ENCODE measurements at places on chromosomes 12 and 14. TPM values are rescaled to one million over a fixed set of nuclear protein-coding genes. Genes with fewer than 3 reads are reported as not detected.

DNA sequence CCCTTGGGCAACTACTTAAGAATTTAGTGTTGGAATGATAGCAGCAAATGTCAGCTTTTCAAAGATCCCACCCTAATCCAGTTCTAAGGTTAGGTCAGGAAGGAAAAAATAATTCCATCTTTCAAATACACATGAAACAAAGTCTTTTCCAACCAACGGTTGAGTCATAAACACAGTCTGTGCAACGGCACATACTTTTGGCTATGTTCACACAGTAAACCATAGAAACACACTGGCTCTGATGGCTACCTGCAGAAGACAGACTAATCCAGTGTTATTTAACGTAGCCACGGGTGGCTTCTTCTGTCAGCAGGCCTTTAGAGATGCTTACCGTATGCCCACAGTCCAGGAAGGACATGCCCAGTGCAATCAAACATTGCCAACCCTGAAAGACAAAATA, 35.7 kb downstream of the HIGD1C start:
- H3K4me3 ChIP-seq = no peak overlapping the region
- peaks cover 44% of the 10 kb centered on the region for H3K4me1 ChIP-seq
- H3K36me3 ChIP-seq = peaks cover 45% of the 10 kb centered on the region
- peak overlapping the region; percentile 14 for H3K27ac ChIP-seq
- DNase-seq = no peak

DNA sequence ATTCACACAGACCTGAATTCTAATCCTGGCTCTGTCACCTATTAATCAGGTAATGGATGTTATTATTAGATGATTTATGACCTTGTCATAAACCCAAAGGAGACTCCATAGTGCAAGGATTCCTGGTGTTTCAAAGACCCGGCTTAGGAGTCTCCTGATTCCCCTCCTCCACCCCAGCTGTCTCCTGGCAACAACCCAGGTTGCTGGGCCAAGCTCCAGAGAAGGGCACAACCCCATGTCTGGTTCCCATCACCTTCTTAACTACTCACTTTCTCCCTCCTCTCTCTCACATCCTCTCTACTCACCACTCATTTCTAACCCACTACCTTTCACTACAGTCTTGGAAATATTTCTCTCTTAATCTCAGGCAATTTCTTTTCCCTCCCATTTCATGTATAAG, 41.6 kb downstream of the RHOJ start:
- H3K4me3 ChIP-seq = no peak overlapping the region
- no peaks in the 10 kb centered on the region for H3K36me3 ChIP-seq
- H3K27ac ChIP-seq = no peak overlapping the region
- no peak for DNase-seq

Gene PIWIL1
- total RNA-seq = not detected

GRCh38 chr12:49941556-49942511, 8.7 kb upstream of the AQP2 start:
- no peak for DNase-seq
- no peaks in the 10 kb centered on the region for H3K27me3 ChIP-seq
- no peak overlapping the region for H3K27ac ChIP-seq
- no peaks in the 10 kb centered on the region for H3K36me3 ChIP-seq

GRCh38 chr12:64660237-64661018, 50.1 kb downstream of the RASSF3 start:
- H3K36me3 ChIP-seq = peaks cover 20% of the 10 kb centered on the region
- peak overlapping the region; percentile 87 for H3K27ac ChIP-seq
- H3K4me3 ChIP-seq = no peak overlapping the region
- no peaks in the 10 kb centered on the region for H3K27me3 ChIP-seq
- H3K4me1 ChIP-seq = peaks cover 77% of the 10 kb centered on the region

Gene PARP2
- 45.7 TPM for total RNA-seq

- no peak for DNase-seq
- H3K4me1 ChIP-seq = peaks cover 8% of the 10 kb centered on the region
- no peak overlapping the region for H3K4me3 ChIP-seq
- H3K27ac ChIP-seq = no peak overlapping the region
- no peaks in the 10 kb centered on the region for H3K36me3 ChIP-seq
Measured at GRCh38 chr12:93179792-93180191, 197.9 kb upstream of the NUDT4 start.

Gene BRI3BP
- total RNA-seq = 22.3 TPM

Gene COX8C
- total RNA-seq = not detected

GRCh38 chr12:28780096-28780495, 369.0 kb upstream of the FAR2 start:
- H3K27me3 ChIP-seq = no peaks in the 10 kb centered on the region
- no peaks in the 10 kb centered on the region for H3K4me1 ChIP-seq
- no peak overlapping the region for H3K27ac ChIP-seq
- no peak for DNase-seq
- no peaks in the 10 kb centered on the region for H3K36me3 ChIP-seq

DNA sequence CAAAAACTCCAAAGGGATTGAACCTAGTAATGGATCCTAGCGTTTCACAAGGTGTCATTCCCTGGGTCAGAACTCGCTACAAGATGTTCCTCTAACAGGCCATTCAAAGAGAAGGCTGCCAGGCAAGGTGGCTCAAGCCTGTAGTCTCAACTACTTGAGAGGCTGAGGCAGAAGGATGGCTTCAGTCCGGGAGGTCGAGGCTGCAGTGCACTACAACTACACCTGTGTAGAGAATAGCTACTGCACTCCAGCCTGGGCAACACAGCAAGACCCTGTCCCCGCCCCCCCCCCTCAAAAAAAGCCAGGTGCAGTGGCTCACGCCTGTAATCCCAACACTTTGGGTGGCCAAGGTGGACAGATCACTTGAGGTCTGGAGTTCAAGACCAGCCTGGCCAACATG, 14.4 kb downstream of the PPTC7 start:
- H3K27me3 ChIP-seq = no peaks in the 10 kb centered on the region
- H3K4me3 ChIP-seq = no peak overlapping the region
- H3K36me3 ChIP-seq = peaks cover 51% of the 10 kb centered on the region

Gene ABHD12B
- total RNA-seq = not detected

Gene HOTAIR
- total RNA-seq = not detected

Gene CPM
- total RNA-seq = 5.8 TPM

DNA sequence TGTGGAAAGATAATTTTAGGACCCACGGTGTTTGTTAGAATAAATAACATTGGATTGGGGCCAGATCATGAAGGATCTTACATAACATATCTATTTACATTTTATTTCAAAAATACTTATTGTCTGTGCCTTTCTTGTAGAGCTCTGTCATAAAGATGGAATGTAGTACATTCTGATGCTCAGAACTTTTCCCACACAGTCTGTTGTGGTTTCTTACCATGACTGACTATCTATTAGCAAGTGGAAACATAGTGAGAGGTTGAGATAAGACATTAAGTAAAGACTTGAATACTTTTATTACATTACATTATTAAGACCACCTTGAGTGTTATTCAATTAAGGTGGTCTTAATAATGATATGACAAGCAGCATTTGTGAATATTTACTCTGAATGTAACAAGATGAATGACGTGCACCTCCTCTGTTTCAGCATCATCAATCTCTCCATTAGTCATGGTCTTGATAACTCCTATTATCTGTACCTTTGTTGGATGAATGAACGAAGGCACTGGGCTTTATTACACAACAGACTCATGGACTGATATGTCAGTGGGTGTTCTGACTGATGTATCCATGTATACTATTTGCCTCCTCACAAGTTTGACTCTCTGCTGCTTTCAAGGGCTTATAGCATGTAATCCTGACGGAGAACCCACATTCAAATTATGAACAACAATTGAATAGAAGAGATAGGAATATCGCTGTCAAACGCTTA, 883.0 kb upstream of the FLRT2 start:
- H3K36me3 ChIP-seq = no peaks in the 10 kb centered on the region
- no peaks in the 10 kb centered on the region for H3K4me1 ChIP-seq
- H3K27ac ChIP-seq = no peak overlapping the region
- H3K27me3 ChIP-seq = no peaks in the 10 kb centered on the region
- no peak overlapping the region for H3K4me3 ChIP-seq

Gene B4GALNT3
- total RNA-seq = 3.4 TPM

DNA sequence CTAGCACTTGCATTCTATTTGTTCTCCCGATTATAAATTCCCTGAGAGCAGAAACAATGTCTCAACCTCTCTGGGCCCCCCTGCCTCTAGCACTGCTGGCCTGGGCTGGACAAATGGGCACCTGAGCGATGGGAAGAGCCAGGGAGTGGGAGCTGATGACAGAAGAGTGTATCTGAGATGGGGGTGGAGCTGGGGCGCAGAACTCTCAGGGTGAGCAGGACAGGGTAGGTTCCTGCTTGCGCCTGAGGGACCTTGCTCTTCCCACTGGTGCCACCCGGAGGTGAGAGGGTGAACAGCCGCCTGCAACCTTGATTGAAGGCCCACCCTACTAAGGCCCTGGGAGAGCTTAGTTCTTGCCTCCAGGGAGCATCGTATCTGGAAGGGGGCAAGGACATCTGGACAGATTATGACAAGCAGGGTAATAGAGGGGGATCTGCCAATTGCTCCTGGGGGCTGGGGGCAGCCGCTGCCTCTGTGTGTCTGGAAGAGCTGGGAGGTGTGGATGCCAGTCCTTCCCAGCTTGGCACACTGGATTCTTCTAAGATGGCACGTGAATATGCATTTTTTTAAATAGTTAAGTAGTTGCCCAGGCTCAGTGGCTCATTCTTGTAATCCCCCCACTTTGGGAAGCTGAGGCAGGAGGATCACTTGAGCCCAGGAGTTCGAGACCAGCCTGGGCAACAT, 43.0 kb upstream of the TSPAN9 start:
- no peak overlapping the region for H3K27ac ChIP-seq
- H3K27me3 ChIP-seq = peaks cover 2% of the 10 kb centered on the region
- DNase-seq = peak; percentile 74
- no peak overlapping the region for H3K4me3 ChIP-seq

DNA sequence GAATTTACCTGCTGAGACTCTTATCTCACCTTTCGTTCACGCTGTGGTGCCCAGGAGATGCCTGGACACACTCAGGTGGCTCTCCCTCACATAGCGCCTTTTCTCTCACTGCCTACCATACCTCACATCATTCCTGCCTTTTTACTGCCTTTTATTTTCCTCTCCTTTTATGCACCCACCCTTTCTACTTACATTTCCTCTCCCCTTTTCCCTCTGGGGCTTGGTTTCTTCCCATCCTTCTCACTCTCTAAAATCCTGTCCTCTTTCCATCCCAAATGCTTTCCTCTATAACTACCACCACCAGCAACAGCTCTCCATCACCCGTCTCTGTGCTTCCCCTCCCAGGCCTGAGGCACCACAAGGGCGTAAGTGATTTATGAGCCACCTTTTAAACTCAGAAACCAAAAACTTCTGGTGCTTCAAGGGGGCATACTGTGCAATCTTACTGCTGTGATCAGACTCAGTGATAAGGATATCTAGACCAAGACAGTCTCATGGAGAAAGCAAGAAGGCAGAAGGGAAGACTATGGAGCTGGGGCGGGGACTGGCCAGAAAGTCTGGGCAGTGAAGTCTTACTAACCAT, 32.7 kb upstream of the SMUG1 start:
- DNase-seq = no peak
- H3K4me3 ChIP-seq = no peak overlapping the region
- peaks cover 12% of the 10 kb centered on the region for H3K4me1 ChIP-seq
- no peaks in the 10 kb centered on the region for H3K36me3 ChIP-seq
- H3K27me3 ChIP-seq = peaks cover 16% of the 10 kb centered on the region

- H3K27me3 ChIP-seq = no peaks in the 10 kb centered on the region
- DNase-seq = no peak
- peaks cover 3% of the 10 kb centered on the region for H3K4me1 ChIP-seq
- H3K36me3 ChIP-seq = peaks cover 1% of the 10 kb centered on the region
- H3K4me3 ChIP-seq = no peak overlapping the region
- no peak overlapping the region for H3K27ac ChIP-seq
Measured at GRCh38 chr12:121738340-121738858, 25.8 kb downstream of the TMEM120B start.

DNA sequence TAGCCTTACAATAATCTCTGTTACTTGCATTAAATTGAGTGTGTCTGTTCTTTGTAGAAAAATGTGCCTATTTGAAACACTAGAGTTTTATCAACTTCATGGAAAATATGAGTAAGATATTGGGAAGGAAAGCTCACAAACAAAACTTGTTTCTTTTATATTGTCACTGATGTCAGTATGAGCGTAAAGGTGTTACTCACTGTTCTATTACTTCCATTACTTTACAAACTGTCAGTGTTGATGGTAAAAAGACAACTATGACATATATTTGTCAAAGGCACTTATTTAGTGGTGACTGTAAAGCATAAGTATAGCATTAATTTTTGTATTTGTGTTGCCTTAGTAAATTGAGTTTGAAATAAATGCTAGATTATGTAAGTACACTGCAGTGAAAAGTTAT, 193.7 kb upstream of the FLRT2 start:
- no peak for DNase-seq
- H3K36me3 ChIP-seq = no peaks in the 10 kb centered on the region
- no peaks in the 10 kb centered on the region for H3K4me1 ChIP-seq
- H3K27ac ChIP-seq = no peak overlapping the region
- no peaks in the 10 kb centered on the region for H3K27me3 ChIP-seq

Gene CEBPE
- total RNA-seq = 0.34 TPM

Gene TMCC3
- 0.11 TPM for total RNA-seq

Gene RERGL
- total RNA-seq = not detected

GRCh38 chr14:33707716-33708115, 243.2 kb downstream of the EGLN3 start:
- no peaks in the 10 kb centered on the region for H3K36me3 ChIP-seq
- H3K27ac ChIP-seq = no peak overlapping the region
- DNase-seq = no peak
- no peaks in the 10 kb centered on the region for H3K4me1 ChIP-seq

- H3K27me3 ChIP-seq = no peaks in the 10 kb centered on the region
- DNase-seq = no peak
- no peaks in the 10 kb centered on the region for H3K36me3 ChIP-seq
- H3K4me1 ChIP-seq = no peaks in the 10 kb centered on the region
Measured at GRCh38 chr14:22375321-22375930, 213.6 kb downstream of the DAD1 start.

- H3K36me3 ChIP-seq = peaks cover 45% of the 10 kb centered on the region
- H3K27ac ChIP-seq = peak overlapping the region; percentile 93
- DNase-seq = peak; percentile 36
- no peaks in the 10 kb centered on the region for H3K27me3 ChIP-seq
- H3K4me3 ChIP-seq = peak overlapping the region; percentile 4
- peaks cover 67% of the 10 kb centered on the region for H3K4me1 ChIP-seq
Measured at GRCh38 chr12:26750531-26751175, 82.3 kb downstream of the ITPR2 start.

DNA sequence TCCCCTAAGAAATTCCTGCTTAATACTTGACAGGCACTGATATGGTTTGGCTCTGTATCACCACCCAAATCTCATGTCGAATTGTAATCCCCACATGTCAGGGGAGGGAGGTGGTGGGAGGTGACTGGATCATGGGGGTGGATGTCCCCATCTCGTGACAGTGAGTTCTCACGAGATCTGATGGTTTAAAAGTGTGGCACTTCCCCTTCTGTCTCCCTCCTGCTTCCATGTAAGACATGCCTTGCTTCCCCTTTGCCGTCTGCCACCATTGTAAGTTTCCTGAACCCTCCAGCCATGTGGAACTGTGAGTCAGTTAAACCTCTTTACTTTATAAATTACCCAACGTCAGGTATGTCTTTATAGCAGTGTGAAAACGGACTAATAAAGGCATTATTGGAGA, 198.0 kb downstream of the FOXN3 start:
- H3K4me1 ChIP-seq = peaks cover 36% of the 10 kb centered on the region
- no peak overlapping the region for H3K4me3 ChIP-seq
- peaks cover 34% of the 10 kb centered on the region for H3K36me3 ChIP-seq
- no peaks in the 10 kb centered on the region for H3K27me3 ChIP-seq
- DNase-seq = no peak

Data from activated CD8-positive, alpha-beta T cell treated with anti-CD3 and anti-CD28 coated beads for 36 hours (primary cell).